Activated T-cell treated with anti-CD3 and anti-CD28 coated beads, Interleukin-2, amount 50 U/mL, for 1 hour (primary cell): ENCODE measurements at places on chromosomes 2 and 18.

DNA sequence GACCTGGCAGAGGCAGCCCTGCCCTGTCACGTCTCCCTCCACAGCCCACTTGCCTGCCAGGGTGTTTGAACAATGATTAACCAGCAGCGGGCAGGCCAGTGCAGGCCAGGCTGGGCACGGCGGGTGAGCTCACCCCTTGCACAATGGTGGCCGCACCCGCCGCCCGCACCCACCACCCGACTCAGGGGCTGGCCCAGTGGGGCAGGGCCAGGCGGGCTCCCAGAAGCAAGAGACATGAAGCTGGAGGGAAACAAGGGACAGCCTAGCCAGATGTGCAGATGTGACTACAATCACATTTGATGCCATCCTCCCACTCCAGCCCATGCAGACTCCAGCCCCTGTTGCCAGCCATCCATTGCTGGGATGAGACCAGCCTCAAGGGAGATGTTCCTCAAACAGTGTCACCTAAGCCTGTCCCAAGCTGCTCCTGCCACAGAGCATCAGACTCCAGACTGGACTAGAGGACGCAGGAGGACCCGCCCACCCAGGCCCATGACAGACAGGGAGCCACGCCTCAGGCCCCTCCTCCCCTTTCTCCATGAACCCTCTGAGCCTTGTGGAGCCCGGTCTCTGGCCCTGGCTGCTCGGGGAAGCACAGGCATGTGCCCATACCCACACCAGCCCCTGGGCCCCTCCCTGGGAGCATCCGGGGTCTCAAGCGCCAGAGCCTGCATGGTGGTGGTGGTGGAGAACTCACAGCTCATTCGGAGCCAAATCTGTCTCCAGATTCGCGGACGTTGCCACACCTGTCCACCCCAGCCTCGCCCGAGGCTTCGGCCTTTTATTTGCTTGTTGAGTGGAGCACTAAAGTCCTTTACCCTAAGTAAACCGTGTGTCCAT, 45.0 kb downstream of the SDC1 start:
- no peak for DNase-seq

DNA sequence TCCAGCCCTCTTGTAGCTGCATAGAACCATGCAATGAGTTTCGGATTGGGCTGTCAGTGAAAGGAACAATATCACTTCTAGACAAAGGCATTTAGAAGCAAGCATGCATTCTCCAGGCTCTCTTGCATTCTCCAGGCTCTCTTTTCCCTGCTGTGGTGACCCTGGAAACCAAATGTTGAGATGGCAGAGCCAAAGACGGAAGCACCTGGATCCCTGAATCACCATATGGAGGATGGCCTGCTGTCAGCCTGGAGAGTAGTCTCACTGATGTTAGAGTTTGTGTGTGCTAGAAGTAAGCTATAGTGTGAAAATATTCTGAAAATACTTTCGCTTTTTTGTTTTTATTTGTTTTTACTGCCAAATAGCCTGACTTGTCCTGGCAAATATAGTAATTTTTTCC, 203.9 kb downstream of the C1D start:
- no peak for DNase-seq

DNA sequence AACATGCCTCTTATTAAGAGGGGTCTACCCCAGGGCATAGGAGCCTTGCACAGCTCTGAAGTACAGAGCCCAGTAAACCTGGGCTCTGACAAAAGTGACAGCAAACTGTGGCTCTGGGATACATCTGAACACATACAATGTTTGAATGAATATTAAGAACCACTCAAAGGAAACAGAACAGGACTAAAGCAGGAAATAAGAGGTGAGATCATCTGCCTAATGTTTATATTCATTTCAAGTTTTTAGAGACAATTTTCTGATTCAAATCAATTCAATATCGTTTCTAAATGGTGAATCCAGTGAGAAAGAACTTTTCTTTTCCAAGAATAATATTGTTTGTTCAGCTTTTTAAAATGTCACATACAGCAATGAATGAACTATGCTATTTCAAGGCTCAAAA, 136.7 kb upstream of the CAVIN2 start:
- DNase-seq: no peak

- DNase-seq: no peak
Observed at GRCh38 chr2:217899231-217900009, 103.4 kb downstream of the TNS1 start.

DNA sequence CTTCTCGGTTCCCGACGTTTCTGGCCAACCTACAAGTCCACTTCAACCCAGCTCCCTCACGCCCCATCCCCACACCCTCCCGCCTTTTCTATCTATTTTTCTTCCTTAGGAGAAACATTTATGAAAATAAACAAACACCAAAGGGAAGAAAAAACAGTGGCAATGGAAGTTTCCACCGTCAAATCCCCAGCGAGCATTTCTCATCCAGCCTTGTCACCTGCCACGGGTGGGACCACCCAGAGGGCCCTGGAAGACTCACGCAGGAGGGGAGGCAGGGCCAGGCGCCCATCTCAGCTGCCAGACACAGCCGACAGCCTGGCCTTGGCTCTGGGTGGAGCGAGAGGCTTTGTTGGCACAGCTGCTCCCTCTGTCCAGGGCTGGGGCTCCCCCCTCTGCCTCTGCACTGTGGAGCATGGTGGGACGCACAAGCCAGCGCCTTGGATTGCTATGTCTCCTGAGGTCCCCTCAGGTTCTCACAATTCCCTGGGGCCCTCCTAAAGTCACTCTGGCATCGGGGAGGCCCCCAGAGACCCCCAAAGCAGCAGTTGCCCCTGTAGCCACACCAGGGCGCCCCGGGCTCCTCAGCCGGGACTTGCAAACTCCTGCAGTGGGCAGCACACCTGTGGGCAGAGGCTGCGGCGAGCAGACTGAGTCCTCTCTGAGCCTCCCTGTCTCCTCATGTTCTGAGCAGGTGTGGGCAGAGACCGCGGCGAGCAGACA, 395.7 kb upstream of the SALL3 start:
- DNase-seq: no peak

DNA sequence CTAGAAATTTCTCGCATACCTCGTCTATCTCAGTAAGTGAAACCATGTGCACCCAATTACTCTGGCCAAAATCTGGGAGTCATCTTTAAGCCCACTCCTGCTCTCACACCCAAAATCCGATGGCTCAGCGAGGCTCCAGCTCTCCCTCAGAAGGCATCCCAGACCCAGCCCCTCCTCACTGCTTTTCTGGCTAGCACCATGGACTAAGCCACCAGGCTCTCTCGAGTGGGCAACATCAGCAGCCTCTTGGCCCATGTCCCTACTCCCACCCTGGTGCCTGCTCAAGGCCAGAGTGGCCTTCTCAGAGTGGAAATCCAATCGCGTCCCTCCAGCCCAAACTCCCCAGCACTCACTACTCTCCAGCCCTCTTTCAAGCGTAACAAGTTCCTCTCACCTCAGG, 27.2 kb downstream of the TNS1 start:
- DNase-seq: no peak

- DNase-seq: no peak
Observed at GRCh38 chr18:59708988-59709387, 11.8 kb upstream of the CCBE1 start.

DNA sequence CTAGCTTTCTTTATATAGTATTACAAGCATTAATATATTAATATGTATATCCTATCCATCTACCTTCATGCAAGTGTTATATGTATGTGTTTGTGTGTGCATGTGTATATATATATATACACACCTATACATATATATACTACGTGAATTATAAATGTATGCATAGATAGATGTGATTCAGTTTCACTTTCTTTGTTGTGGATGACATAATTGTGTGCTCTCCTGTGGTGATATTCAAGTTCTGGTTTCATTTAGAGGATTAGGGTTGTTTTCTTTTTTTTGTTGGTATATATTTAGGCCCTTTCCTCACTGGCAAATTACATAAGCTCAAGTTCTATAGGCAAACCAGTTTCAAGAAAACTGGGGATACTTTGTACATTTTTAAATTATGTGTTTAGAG, 225.7 kb upstream of the FANCL start:
- DNase-seq: no peak

DNA sequence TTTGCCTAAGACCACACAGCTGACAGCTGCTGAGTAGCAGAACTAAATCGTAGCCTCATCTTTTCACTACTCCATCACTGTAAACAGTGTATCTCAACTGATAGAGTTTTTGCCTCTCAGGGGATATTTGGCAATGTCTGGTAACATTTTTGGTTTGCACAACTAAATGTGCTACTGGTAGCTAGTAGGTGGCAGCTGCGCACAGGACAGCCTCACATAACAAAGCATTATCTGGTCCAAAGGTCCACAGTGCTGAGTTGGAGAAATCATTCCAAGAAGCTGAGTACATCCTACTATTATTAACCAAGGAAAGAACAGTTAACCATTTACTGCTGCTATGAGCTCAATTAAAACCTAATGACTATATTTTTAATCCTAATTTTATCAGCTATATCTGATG, 6.1 kb upstream of the CCDC102B start:
- DNase-seq: no peak

GRCh38 chr18:468955-469790, 31.3 kb downstream of the COLEC12 start:
- no peak for DNase-seq

GRCh38 chr2:239666855-239667376, 266.1 kb upstream of the HDAC4 start:
- DNase-seq: no peak

DNA sequence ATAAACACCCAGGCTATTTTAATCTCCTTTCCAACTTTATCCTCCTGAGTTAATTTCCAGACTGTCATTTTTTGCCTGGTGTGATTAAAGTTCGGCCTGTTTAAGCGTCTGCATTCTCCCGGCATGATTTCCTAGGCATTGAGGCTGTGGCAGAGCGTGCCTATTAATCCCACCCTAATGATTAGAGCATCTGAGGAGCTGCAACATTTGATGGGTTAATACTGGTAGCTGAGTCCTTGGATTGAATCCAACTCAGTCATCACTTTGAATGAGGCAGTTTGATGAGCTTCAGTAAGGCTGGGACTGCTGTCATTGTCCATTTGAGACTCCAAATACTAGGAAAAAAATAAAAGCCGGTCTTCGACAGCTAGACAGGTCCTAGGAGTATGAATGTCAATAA, 882.5 kb downstream of the SLC4A3 start:
- DNase-seq: no peak

GRCh38 chr2:11357428-11357972, 13.1 kb upstream of the ROCK2 start:
- no peak for DNase-seq

DNA sequence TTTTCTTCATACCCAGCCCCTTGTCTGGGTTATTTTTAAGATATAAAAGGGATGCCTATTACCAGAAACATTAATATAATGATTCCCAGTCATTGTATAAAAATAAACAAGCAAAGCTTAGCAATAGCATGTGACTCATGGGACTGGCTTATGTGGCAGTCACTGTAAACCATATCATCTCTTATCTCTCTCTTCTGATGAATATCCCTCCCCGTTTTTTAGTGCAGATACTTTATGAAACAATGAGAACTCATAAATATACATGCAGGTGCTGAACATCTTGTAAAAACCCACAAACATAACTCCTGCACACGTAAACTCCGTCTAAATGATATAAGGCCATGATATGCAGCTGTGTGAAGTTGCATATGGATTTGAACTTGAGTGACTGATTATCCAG, 154.9 kb downstream of the MGAT5 start:
- DNase-seq: no peak

DNA sequence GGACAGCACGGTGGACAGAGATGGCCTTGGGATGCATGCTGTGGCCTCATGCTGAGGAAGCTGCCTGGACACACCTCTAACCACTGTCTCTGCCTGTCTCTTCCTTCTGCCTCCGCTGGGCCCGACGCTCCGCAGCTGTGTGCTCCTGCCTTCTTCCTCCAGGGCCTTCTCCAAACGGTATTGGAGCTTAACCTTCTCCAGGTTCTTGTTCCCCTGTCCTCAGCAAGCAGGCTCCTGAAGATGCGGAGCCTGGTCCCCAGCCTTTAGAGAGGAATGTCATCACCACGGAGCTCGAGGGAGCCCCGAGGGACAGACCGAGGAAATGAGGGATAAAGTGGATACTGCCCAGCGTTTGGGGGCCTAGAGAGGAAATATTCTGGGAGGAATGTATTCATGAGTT, 155.1 kb downstream of the DYSF start:
- no peak for DNase-seq

- DNase-seq: no peak
Observed at GRCh38 chr2:226674123-226674522, 125.5 kb downstream of the IRS1 start.

- DNase-seq: no peak
Observed at GRCh38 chr18:5693699-5694294, 150.0 kb upstream of the EPB41L3 start.

- DNase-seq: no peak
Observed at GRCh38 chr2:37602040-37602439, 69.4 kb downstream of the CDC42EP3 start.

GRCh38 chr2:69291004-69291650, 95.9 kb downstream of the GFPT1 start:
- no peak for DNase-seq

GRCh38 chr2:236974752-236975151, 110.9 kb upstream of the COPS8 start:
- no peak for DNase-seq

GRCh38 chr18:61085761-61086160, 247.5 kb upstream of the CDH20 start:
- no peak for DNase-seq

DNA sequence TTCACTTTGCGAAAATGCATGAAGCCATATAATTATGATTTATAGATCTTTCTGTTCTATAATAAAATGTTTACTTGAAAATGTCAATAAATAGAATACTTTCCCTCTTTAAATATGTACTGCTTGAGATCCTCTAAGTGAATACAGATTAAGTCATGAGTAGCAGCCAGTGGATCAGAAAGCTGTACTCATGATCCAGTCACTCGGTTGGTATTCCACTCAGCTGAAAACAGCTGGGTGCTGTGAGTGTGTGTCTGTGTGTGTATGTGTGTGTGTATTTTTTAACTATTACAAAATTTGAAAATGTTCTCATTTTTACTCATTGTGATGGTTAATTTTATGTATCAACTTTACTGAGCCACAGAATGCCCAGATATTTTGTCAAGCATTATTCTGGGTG, 141.6 kb upstream of the CYP26B1 start:
- DNase-seq: no peak

- no peak for DNase-seq
Observed at GRCh38 chr2:148021059-148021861, at the start of gene MBD5. Gene MBD5, plus strand, starts transcription at chr2:148021091.

GRCh38 chr2:232979871-232980461, 33.1 kb downstream of the NGEF start:
- DNase-seq: no peak

GRCh38 chr2:10007435-10007834, 35.9 kb upstream of the KLF11 start:
- DNase-seq: no peak

- DNase-seq: no peak
Observed at GRCh38 chr2:110931648-110932047, 189.1 kb upstream of the BCL2L11 start.

DNA sequence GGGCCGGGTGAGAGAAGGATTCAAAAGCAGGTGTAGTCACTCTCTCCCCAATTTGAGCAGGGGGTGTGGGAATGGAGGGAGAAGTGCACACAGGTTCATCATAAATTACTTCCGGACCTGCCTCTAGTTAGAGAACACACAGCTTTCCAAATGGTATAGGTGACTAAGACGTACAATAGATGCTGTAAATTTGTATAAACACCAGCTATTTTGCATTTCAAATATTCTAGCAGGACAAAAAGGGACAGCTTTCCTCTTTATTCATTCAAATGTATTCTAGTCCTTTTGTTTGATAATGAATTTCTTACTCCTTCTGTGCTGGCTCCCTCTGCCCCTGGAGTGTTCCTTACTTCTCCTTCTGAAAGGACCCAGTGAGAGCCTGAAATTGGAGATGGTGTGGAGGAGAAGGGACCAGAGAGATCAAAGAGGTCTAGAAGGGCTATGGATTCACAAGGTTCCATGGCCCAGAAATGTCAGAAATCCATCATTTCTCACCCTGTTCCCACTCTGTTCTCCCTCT, 53.2 kb upstream of the SH3BP4 start:
- DNase-seq: no peak
